HepG2 (cell line): ENCODE measurements at places on chromosomes 3 and 15. TPM values are rescaled to one million over a fixed set of nuclear protein-coding genes. Genes with fewer than 3 reads are reported as not detected.

Gene CFAP20DC
- total RNA-seq = not detected in 2 replicates

Gene SV2B
- not detected in 2 replicates for total RNA-seq

Gene DUSP7
- 6.6 and 7.3 TPM in 2 replicates for total RNA-seq

Gene SYNPR
- 0.04 TPM in 1 of 2 replicates, not detected in the other for total RNA-seq

Gene CIB2
- 1.5 and 1.8 TPM in 2 replicates for total RNA-seq

Gene DENND4A
- total RNA-seq = 13.2 and 21.1 TPM in 2 replicates

Gene PPP2R3A
- total RNA-seq = 0.07 and 0.18 TPM in 2 replicates

Gene PRICKLE2
- total RNA-seq = 0.04 and 0.07 TPM in 2 replicates

Gene UROC1
- total RNA-seq = 0.71 and 0.74 TPM in 2 replicates

Gene MOBP
- total RNA-seq = not detected in 2 replicates

Gene SLC24A5
- total RNA-seq = not detected in 2 replicates

Gene ARRDC4
- 1.5 and 2.5 TPM in 2 replicates for total RNA-seq

Gene SMAD6
- 2.6 and 4.4 TPM in 2 replicates for total RNA-seq

Gene SLC12A8
- 0.13 and 0.71 TPM in 2 replicates for total RNA-seq

Gene SCAMP5
- total RNA-seq = 31.1 and 34.3 TPM in 2 replicates

Gene DNAH12
- total RNA-seq = 0.04 and 0.11 TPM in 2 replicates

Gene NCEH1
- total RNA-seq = 7.9 and 12.9 TPM in 2 replicates

Gene ADAMTSL3
- total RNA-seq = 0.09 TPM in 1 of 2 replicates, not detected in the other

Gene MKRN2OS
- total RNA-seq = not detected in 2 replicates

Gene CYP11A1
- 0.66 and 0.86 TPM in 2 replicates for total RNA-seq

Gene GOLGA8N
- total RNA-seq = 0.49 and 0.66 TPM in 2 replicates

Gene NMD3
- total RNA-seq = 55.2 and 95.4 TPM in 2 replicates

Gene GMNC
- total RNA-seq = not detected in 2 replicates

Gene PSMD6
- total RNA-seq = 117 and 169 TPM in 2 replicates

Gene SLC9C1
- not detected in 2 replicates for total RNA-seq

Gene SPCS1
- 100 and 120 TPM in 2 replicates for total RNA-seq

Gene GNL3
- total RNA-seq = 257 and 281 TPM in 2 replicates

Gene ABI3BP
- not detected in 2 replicates for total RNA-seq

Gene MESP1
- not detected in 2 replicates for total RNA-seq

Gene GREM1
- 0.02 and 0.11 TPM in 2 replicates for total RNA-seq

Gene FOXB1
- total RNA-seq = not detected in 2 replicates
